RPMI8226 (cell line): ENCODE measurements at places on chromosomes 16 and 17.

DNA sequence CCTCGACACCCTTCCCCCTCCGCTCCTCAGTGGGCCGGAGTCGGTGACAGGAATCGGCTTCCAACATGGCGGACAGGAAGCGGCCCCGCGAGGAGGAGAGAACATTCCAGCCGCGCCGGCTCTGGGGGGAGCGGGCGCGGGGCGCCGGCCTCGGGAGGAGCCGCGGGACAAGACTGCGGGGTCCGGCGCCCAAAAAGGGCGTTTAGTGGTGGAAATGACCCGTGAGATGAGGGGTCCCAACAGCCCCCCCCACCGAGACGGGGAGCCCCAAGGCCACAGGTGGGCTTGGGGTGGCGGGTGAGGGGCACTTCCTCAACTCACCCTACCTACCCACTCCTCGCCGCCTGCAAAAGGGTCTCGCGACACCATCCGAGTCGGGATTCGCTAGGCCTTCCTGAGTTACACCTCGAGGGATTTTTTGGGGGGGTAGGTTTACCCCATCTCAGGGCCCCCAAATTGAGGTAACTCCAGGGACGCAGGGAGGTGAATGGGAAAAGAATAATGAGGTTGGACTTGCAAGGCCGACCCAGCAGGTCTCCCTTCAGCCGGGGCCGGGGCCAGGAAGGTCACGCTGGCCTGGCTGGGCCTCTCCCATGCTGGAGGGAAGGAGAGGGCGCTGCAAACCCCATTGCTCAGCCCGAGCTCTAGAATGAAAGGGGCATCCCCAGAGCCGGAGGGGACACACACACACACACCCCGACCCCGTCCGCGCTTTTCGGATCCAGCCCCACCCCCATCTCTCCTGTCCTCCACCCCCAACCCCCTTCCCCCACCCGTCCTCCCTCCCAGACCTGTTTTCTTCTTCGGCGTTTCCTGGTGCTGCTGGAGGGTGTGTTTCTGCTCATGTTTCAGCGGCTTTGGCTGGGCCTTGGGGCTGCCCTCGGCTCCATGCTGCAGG, 707 bp downstream of the NUFIP2 start:
- DNase-seq = peak; percentile 62

GRCh38 chr17:4663711-4664110, 22.2 kb upstream of the ALOX15 start:
- no peak for DNase-seq

DNA sequence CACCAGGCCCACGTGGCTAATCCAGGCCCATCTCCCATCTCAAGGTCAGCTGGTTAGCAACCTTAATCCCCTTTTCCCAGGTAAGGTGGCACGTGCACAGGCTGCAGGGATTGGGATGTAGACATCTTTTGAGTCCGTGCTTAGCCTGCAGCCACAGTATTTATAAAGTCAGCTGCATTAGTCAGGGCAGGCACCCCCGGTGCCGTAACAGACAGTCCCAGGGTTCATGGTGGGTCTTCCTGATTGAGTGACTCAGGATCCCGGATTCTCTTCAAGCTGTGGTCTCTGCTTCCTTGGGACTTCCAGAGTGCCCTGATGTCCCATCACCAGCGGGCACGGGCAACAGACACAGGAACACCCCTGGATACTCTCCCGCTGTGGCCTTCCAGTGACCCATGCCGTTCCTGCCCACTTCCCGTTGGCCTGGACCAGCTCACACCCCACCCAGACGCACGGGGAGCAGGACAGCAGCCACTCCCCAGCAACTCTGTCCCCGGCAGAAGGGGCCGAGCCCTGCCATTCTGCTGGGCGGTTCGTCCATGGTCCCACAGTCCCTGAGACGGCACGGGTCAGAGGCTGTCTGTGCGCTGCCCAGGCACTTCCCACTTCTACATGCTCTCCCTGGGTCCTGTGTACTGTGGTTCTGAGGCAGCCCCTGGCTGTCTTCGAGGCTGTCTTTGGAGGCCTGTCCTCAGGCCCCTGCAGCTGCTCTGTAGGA, 248.6 kb upstream of the GSE1 start:
- no peak for DNase-seq

DNA sequence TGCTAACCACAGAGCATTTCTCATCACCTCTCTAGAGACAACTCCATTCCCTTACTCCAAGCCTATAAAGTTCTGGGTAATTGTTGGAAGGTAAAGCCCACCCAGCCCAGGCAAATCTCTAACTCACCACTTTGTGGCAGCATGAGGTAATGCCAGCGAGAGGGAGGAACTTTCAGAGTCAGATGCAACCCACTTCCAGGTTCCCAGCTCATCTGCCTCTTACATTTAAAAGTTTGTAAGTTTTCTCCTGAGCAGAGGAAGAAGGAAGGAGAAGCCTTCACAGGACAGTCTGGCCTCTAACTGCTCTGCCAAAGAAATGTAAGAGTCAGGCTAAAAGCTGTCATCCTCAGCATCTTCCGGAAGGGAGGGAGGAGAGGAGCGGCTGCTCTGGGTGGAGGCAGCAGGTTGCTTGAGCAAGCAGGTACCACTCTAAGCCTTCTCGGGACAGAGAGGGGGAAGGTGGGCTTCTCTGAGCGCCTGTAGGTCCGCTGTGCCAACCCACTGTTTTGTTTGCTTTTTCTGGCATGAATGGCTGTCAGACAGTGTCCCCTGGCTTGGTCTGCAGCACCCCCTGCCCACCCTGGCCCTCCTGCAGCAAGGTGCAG, 1.0 kb downstream of the ZNF319 start:
- peak; percentile 73 for DNase-seq

DNA sequence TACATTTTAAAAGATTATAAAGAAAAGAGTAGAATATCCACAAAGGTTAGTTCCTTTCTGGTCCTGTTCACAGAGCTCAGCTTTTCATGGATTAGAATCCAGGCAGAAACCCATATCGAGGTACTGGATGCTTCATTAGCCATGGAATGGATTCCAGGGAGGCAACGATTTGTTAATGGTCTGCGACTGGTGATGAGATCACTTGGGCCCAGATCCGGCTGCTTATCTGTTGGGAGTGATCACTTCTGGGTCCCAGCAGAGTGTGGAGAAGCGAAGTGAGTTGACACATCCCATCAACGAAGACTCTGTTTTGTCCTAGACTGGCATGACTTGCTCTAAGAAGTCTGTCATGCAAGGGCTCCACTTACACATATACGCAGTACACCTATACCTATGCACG, 165.8 kb downstream of the MAF start:
- DNase-seq = no peak

DNA sequence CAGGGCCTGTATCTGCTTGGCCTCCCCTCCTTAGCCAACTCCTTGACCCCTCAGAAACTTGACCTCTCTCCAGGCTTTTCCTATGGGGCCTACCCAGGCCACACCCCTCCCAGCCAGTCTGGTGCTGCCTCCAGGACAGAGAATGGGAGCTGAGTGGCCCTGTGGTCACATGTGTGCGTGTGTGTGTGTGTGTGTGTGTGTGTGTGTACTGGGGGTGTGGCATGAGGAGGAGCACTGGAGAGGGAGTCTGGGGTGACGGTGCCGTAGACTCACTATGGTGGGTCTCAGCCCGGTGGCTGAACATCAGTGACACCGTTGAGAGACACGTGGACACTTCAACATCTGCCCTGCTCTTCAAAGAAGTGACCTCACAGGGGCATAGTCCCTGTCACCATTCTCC, 180.4 kb downstream of the ENGASE start:
- DNase-seq = no peak

DNA sequence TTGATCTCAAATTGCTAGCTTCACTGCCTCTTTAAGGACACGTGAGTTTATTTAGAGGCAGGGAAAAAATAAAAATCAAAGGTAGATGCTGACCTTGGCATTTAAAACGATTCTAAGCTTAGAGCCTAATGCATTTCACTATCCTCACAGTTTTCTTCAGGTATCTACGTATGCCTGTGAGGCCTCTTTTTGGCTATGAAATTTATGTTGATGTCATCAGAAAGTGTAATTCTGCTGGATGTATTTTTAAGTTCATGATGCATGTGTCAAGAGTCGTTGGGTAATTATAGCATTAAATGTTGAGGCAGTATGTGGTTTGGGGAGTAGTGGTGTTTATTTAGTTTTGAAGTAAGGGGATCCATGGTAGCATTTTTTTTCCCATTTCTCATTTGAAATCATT, 4.2 kb upstream of the KRTAP3-2 start:
- DNase-seq = peak; percentile 80

DNA sequence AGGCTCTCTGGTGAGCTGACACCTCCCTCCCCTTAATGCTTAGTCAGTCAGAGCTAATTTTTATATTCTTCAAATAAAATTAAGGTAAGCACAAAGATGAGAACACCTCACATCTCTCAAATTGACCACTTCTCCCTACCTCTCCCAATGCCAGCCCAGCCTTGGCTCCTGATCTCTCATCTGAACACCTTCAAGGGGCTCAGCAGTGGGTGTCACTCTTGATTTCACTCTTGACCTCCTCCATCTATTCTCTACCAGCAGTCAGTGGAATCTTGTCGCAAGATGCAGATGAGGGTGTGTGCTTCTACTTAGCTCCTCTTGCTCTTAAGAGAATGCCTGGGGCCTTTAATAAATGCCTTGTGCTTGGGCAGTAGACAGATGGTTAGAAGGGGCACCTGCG, 309.0 kb upstream of the IRX3 start:
- no peak for DNase-seq

DNA sequence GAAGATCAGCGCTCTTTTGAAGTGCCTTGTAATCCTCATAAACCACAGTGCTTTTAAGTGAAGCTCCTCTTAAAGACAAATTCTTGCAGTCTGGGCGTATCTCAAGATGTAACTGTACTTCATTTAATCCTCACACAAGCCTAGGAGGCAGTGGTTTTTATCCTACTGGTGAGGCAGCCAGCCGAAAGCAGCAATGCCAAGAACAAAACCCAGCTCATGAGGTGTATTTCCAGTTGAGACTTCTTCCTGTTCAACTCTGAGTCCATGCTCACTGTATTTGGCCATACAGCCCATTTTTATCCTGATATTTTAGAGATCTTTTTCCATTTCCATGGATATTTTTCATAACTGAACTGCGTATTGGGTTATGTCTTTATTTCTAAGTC, 13.7 kb downstream of the CTRB2 start:
- no peak for DNase-seq

- DNase-seq = no peak
Observed at GRCh38 chr16:48526958-48527331, 83.0 kb downstream of the N4BP1 start.

DNA sequence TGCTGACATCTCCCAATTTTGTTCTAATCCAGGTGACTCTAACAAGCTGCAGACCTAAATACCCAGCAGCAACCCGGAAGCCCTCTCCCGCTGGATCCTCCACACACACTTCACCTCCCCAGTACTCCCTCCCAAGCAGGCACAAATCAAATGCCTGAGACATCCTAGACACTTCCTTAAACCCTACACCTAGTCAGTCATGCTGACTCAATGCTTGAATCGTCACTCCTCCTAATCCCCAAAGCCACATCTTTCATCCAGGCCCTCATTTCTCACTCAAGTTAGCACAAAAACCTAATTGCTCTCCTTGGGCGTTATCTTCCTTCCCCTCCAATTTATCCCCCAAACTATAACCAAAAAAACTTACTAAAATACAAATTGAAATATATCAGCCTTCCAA, 32.7 kb downstream of the CMC2 start:
- DNase-seq = no peak

GRCh38 chr16:46972429-46973206, 856 bp downstream of the DNAJA2 start:
- DNase-seq = peak; percentile 59

- no peak for DNase-seq
Observed at GRCh38 chr16:59296888-59297287, 562.8 kb upstream of the GOT2 start.

DNA sequence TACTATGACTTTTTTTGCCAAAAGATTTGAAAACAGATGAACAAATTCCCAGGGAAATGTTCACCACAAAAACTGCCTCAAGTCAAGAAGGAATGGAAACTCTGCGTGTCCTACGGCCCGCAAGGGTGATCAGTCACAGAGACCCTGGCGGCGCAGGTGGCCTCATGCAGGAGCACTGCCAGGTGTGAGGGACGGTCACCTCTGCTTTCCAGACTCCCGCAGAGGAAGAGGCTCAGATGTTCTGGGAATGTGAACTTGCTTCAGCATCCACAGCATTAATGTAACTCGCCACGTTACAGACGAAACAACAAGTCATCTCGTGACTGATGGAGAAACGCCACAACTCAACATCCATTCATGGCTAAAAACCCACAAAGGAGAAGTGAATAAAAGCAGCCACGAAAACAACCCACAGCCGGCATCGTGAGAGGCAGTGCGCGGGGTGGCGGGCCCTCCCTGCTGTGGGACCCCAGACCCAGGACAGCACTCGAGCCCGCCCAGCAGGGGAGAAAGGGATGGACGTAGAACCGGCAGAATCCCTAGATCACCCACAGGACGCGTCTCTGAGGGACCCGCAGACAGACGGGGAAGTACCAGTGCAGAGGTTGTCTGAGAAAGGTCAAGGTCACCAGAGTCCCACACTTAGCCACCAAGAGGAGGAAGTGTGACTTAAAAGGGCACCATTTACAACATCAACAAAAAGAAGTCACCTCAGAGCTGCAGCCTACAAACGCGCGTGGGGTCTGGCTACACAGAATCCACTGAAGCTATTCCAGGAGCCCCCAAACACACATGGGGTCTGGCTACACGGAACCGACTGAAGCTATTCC, 76.9 kb upstream of the GNG13 start:
- peak; percentile 55 for DNase-seq
